ENCODE measurements at places on chromosomes 7 and 10.

- no peak for DNase-seq
Observed at GRCh38 chr7:151838072-151838471, 38.8 kb downstream of the PRKAG2 start.

DNA sequence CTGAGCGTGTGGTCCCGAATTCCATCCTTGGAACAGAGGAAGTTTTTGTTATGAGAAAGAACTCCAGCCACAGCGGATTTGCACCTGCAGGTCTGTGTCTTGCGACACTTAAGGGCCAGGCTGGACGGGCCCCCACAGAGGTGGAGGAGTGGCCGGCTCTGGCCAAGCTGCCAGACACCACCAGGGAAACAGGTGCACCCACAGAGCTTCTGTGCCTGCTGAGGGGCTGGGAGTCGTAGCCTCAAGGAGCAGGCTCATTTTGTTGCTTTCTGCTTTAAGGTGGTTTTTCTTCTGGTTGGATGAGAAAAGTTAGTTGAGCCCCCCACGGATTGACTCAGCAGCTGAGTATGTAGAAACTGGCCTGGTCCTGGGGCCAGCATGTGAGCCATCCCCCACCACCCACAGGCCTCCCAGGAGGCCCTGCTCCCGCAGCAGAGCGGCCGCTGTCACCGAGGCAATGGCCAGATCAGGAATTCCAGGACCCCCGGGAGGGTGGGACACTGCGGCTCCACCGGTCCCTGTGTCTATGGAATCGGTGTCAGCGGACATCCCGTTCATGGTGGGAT lies 41.9 kb downstream of the NKX6-2 start:
- DNase-seq = no peak

- no peak for DNase-seq
Observed at GRCh38 chr7:39310699-39311098, 255.5 kb upstream of the YAE1 start.

- DNase-seq = no peak
Observed at GRCh38 chr10:70085975-70086613, 33.4 kb downstream of the MACROH2A2 start.

DNA sequence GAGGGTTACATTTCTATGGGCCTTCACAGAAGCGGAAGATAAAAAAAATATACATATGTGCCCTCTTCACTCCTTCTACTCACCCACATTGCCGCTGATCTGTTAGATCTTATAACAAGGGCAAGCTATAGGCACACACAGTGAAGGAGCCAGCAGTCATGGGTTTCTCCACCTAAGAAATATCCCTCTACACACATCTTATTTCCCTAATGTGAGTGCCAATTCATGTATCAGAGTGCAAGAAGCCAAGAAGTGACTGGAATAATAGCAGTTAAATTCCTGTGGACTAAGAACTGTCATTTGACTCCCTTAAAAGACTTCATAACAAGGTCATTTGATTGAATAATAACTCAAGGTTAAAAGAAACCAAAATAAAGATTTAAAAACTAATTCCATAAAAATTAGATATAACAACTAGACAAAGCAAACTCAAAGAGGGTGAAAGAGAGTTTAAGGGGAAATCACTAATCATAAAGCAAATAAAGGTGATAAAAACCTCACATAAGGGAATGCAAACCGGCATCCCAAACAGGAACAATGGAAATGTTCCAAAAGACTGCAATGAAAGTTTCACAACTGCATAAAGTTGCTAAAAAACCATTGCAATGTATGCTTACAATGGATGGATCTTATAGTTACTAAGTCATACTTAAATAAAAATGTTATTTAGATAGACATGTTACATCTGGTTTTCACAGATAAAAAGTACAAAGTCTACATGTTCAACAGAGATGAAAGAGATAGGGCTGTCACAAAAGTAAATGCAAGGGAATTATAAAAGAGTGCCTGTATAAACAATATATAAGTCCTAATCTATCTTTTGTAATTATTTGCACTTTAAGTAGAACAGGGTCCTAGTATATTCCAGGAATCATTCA lies 42.8 kb downstream of the ARHGAP21 start:
- DNase-seq = no peak

DNA sequence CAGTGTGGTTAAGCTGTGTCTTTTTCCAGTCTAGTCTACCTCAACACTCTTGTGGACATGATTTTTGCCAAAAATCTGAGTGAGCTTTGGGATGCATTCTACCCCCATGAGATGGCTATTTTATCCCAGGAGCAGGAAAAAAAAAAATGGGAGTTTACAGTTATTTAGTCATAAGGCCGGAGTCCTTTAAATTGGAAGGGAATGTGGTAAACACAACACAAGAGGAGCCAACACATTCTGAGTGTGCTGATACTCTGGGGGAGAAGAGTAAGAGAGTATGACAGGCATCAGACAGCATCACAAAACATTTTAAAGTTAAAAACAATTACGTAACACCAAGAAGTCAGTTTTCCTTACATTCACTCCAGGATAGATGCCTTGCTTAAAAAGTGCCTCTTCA lies 46.1 kb downstream of the C1GALT1 start:
- DNase-seq = no peak

DNA sequence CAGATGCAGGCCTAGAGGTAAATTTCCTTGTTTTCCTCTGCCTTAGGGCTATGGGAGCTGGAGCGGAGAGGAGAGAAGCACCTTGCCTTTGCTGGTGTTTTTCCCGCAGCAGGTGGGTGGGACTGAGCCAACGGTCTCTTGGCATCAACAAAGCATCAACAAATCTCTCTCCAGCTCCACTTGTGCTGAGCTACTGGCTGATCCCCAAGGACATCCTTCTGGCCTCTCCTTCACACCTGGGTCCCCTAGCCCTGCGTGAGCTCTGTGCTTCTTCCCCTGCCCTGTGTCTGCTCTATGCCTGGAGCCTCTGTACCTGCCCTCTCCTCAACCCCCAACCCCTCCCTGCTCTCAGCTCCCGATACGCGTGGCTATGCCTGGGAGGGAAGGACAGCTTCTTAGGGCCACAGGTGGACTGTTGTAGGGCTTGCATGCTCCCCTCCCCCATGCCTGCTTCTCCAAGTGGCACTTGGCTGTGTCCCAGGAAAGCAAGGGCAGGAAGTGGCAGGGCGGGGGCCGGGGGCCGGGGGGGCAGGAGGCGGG lies 3.2 kb upstream of the CLDN4 start:
- DNase-seq = no peak

- DNase-seq = no peak
Observed at GRCh38 chr10:59808896-59809643, 55.8 kb upstream of the MRLN start.

DNA sequence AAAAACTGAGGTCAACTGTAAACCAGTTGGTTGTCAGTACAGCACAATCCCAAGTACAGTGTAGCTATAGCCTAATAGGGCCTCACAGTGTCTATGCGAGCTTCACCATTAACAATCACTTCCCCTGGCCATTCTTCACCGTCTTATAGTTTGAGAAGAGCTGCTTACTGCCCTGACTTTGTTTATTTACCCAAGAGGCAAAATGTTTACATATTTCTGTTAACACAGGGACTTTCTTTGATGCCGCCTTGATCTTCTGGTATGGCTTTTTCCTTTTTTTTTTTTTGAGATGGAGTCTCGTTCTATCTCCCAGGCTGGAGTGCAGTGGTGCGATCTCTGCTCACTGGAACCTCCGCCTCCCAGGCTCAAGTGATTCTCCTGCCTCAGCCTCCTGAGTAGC lies 3.3 kb downstream of the MYOF start:
- no peak for DNase-seq

DNA sequence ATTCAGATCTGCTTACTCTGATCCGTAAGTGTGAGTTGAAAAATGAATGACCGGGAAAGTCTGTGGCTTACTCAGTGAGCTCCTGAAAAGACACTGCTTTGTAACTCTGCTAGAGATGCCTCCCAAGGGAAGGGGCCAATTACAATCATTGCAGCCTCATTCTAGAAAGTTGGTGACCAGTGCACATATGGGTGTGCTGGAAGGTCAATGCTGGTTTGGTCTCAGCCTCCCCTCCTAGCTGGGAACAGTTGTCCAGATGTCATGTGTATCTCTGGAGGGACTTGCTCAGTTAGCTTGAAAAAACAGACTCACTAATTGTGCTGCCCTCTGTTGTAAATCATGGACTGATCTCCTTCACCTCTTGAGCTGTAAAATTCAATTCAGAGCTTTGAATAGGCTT lies 405.0 kb downstream of the ADRA2A start:
- DNase-seq = no peak

- no peak for DNase-seq
Observed at GRCh38 chr10:6399231-6399741, 180.8 kb downstream of the PRKCQ start.

GRCh38 chr10:122591736-122592135 lies 31.2 kb downstream of the DMBT1 start:
- DNase-seq = no peak

- DNase-seq = no peak
Observed at GRCh38 chr7:93739424-93739823, 151.1 kb downstream of the TFPI2 start.

GRCh38 chr7:25125137-25125946 lies at the start of gene CYCS:
Gene CYCS, minus strand, starts transcription at chr7:25125260. Its CDS starts 1,141 bp downstream, at chr7:25124119.
- peak; percentile 99 for DNase-seq

DNA sequence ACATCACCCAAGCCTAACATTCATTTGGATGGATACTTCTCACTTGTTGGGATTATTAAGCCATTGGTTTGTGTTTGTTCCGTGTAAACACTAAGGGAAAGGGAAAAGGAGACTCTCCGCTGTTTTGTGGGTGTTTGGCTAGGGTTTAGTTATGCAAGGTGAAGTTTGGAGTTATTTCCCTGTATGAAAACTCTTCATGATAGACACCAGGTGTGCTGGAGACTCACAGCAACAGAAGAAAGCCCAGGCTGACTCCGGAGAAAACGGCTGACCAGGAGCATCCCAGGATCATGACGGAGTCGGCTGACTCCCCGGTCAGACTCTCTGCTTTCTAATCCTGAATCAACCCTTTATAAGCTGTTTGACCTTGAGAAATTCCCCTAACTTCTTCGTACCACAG lies 94.1 kb upstream of the KLF6 start:
- DNase-seq = no peak

GRCh38 chr10:74704629-74705357 lies 121.6 kb upstream of the KAT6B start:
- DNase-seq = no peak

DNA sequence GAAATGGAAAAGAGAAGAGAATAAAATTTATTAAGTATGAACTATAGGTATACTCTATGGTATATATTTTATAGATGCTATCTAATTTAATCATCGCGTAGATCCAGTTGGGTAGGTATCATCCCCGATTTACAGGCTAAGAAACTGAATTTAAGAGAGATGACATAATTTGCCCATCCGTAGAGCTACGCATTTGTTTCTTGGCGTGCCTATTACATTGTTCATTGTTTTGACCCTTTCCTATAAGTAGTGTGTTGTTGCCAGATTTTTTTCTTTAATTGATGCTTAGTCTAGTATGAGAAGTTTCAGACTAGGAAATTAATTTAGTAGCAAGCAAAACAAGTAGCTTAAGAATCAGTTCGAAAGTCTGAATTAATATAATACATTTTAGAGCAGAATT lies 205.7 kb upstream of the NPSR1 start:
- no peak for DNase-seq

DNA sequence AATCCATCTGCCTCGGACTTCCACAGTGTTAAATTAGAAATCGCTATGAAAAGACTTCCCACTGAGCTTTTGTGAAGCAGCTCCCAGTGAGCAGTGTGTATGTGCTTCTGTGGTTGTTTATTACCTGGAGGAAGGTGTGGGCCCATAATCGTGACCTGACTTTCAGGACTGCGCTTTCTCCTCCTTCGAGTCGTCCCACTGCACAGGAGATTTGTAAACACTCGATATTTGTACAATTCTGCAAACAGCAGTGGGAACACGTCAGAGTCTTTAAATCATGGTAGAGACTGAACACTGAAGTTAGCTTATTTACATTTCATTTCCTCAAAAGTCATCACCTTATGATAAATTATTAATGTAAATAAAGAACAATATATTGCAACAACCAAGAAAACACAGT lies 171.4 kb downstream of the ITGA8 start:
- DNase-seq = no peak

DNA sequence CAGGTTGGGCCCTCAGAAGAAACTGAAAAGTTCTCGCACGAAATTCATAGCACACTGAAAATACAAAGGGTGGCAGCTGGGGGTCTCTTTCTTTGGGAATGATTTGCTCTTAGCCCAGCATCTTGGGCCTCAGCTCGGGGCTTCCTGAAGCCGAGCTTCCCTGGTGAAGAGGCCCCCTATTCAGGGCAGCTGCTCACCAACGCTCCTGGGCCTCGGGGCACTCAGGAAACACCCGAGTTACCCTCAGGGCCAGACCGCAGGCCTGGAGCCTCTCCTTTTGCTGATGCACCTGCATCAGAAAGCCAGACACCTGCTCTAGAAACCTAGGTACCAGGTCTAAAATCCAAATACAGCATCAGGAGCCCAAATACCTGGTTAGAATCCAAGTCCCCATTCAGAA lies 85.5 kb downstream of the PTPRE start:
- DNase-seq = no peak

DNA sequence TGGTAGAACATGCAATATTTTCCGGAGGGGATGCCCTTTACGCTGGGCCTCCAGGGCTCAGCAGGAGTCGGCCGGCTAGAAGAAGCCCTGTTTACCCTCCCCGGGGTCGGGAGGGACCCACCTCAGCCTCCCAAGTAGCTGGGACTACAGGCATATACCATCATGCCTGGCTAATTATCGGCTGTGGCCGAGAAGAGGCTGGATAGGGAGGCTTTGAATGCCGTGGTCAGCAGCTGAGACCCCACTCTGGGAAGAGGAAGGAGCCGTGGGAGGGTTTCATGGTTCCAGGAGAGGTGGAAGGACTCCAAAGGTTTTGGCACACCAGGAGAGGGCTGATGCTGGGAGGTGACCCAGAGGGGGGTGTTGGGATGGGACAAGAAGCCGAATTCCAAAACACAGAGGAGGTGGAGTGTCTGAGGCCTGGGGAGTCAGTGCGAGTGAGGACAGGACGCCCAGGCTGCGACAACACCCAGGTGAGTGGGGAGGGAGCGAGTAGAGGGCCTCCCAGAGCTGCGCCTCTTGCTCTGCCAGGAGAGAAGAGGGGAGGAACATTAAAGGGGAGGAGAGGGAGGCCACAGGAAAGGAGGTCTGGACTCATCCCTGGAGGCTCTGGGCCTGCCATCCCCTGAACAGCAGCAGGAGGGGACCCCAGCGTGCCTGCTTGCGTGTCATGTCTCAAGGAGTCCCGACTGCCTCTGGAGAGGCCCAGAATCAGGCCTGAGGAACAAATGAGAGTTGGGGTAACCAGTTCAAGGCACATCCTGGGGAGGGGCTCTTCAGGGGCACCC lies 19.6 kb downstream of the GRID2IP start:
- no peak for DNase-seq

DNA sequence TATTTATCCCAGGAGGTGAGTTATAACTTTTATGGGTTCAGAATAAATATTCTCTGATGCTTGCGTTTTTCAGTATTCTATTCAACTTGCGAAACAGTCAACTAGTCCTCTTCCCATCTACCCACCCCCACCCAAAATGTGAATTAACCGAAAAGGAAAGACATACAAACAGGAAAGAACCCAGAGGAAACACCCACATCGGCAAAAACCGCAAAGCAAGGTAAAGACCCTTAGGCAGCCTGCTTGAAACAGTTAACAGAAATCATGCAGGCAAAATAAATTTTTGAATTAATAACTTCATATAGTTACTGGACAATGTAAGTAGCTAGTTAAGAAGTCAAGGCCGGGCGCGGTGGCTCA lies 5.4 kb downstream of the ZC3HAV1 start:
- no peak for DNase-seq

All from T1000 (cell line).